ENCODE measurements at places on chromosomes 3 and 15.
A peak's percentile ranks its signal among the peaks of the same experiment; 100 is the strongest.

DNA sequence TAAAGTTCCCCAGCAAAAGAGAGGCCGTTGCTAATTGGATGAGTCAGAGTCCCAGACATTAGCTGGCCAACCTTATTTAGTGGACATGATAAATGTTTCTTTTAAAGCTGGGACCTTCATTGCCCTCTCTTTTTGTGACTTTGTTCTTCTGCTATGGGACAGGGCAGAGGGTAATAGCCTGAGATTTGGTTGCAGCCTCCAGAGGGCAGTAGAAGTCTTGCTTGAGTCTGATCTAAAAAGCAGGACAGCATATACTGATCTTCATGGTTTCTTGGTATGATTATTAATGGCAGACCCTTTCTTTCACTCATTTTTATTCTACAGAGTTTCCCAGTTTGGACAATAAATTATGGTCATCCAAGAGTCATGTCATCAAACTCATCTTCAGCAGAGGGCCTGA lies 25.1 kb upstream of the ZKSCAN7 start:
- no peak for DNase-seq

- DNase-seq: no peak
These were observed 54.4 kb downstream of the DCUN1D1 start for GRCh38 chr3:182925944-182926337.

GRCh38 chr15:76313731-76314130 lies 2.5 kb upstream of the ETFA start:
- no peak for DNase-seq

DNA sequence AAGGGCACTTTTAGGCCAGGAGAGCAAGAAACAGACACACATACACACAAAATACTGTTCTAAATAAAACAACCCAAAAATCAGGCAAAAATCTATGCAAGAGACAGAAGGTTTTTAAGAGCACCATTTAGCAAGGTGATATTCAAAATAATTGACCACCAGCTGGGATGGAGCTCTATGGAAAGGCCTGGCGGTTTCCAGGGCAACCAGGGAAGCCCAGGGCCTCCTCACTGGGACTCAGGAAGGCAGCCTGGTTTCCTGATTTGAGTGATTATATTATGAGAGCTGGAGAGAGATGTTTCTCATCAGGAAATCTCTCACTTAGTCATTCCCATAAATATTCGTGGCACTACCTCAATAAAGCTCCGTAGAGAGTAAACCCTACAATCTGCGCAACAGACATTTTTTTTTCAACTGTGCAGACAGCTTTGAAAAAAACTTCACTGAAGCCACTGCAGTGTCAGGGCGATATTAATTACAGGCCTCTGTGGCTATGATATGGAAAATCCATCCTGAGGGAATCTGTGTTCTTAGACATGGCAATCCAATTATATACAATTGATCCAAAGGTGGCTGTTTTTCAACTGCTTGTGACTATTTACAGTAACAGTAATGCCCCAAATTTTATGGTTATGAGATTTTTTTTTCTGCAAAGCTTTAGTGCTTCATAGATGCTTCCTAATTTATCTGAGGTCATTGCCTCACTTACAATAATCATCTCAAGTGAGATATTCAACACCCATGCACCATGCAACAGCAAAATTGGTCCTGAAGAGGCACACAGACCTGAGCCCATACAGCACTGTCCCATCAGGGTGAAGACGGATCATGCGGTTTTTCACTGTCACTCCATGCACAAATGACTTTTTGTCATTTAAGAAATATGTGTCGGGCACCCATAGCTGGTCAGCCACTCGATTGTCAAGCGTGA lies 152.1 kb downstream of the GABRB3 start:
- no peak for DNase-seq

GRCh38 chr3:40299130-40299720 lies 10.3 kb upstream of the EIF1B start:
- no peak for DNase-seq

DNA sequence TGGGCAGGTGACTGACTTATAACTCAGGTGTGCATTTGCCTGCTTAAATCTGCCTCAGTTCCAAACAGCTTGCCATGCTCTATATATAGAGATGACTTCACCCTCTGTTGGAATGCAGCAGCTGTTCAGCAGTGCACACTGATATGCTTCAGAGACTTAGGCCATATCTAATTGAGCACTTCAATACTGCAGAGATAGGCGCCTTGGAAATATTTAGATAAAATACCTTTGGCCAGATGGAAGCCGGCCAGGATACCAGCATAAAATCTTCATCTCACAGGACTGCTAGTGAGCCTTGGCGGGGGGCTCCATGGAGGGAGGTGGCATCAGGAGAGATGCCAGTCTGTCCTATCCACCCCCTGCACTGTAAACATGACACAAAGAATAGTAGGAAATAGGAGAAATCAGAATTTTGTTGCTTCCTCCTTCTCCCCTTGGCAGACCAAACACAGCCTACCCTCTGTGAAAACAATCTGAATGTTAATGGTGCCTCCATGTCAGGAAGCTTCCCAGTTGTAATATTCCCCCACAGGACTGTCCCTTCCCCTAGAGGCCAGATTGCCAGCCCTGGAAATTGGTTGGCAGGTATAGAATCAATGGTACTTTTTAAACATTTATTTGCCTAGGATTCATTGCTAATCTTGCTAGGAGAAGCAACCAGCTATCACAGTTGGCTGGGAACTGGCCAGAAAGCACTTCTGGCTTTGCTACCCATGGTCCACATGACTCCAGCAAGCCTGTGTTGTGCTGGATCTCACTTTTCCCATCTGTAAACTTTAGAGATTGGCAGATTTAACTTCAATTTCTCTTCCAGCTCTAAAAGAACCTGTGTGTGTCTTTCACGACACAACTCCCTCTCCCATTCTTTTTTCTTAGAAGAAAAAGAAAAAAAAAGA lies 215.5 kb upstream of the KCNMB2 start:
- DNase-seq: no peak

DNA sequence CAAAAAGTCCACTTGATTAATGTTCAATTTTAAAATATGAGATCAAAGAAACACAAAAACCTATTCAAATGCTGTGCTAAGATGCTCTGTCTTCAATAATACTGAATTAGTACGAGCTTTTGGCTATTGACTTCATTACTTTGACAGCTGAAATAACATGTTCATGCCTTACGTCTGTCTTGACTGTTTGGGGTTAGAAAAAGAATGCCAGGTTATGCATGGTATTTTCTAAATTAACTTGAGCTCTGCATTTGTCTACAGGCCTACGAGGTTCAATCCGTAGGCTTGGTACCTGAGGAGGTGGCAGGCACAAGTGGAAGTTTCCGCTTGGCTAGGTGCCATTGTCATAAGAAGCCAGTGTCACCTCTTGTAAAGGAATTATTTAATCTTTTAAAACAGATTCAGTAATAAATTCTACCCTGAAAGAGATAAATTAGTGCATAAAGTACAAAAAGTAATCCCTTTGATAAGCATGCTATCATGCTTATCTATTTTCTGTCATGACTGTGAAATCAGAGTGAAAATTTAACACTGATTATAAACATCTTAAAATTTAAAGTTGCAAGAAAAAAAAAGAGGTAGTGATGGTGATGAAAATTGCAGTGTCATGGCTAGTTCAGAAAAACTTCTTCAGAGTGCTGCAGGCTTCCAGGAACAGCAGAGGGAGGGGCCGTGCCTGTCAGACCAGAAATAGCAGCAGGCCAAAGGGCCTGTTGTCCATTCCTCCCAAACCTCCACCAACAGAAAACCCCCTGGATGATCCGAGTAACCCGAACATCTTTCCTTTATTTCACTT lies 115.7 kb downstream of the ARRDC4 start:
- no peak for DNase-seq

GRCh38 chr3:57298041-57298440 lies 5.6 kb upstream of the ASB14 start:
- no peak for DNase-seq

GRCh38 chr15:49990835-49991545 lies 128.0 kb downstream of the ATP8B4 start:
- DNase-seq: no peak

DNA sequence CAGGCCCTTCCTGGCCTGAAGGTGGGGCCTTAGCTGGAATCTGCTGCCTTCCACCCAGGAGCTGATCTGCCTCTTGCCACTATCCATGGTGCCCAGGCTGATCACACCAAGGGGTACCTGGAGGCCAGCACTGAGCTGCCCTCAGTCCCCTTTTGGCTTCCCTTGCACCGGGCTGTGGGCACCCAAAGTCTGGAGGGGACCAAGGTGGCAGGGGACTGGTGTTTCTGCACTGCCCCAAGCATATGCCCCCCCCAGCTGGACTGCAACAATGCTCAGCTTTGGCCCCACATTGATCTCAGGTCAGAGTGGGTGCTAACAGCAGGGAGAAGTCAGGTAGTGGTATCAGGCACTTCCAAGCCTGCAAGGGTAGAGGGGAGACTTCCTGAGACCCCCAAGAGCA lies 902.6 kb upstream of the EPHA6 start:
- no peak for DNase-seq

DNA sequence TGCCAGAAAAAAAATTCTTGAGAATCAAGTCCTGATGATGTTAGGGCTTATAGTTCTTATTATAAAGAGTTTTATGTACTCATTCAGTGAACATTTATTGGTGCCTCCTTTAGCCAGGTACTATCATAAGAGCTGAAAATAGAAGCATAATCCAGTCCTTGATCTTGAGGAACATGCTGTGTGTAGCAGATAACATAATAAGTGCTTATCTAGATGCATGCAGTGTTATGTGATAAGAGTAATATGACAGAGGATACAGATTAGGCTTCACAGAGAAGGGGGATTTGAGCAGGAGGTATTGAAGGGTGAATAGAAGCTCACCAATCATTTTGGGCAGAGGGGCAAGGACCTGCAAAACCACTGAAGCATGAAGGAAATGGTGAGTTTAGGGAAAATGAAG lies 1.1 kb downstream of the CCR2 start:
- no peak for DNase-seq

GRCh38 chr15:95636107-95636506 lies 694.4 kb upstream of the NR2F2 start:
- DNase-seq: no peak

DNA sequence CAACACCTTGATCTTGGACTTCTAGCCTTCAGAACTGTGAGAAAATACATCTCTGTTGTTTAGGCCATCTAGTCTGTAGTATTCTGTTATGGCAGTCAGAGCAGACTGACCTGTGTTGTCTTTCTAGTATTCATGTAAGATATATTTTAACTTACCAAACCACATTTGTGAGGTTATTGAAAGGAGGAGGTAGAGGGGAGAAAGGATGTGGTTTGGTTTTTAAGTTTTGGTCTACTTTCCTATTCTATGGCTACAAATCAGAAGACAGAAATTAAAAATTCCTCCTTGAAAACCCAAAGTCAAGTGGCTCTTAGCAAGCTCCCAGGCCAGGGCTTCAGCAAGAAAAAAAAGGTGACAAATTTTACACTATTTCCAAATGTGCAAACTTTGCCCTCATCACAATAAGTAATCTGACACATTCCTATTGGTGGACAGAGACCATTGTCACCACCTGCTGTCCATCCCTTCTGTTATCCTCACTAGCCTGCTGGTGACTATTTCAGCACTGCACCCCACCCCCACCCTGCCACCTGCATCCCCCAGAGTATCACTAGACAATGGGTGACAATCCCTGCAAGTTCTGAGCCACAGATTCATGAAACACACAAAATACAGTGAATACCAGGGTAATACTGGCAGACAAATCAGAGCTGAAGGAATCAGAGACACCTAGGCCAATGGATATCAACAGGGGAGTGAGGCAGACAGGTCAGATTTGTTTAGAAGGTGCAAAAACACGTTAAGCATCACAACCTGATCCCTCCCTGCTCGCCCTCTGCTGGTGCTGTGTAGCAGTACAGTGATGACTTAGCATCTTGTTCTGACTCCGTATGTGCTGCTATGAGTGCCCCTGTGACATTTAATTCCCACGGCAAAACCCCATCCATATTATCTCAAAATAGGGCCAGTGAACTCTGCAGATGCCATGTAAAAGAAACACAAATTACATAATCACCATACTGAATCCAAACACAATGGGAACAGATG lies 79.0 kb upstream of the DCLK3 start:
- DNase-seq: peak; percentile 23

DNA sequence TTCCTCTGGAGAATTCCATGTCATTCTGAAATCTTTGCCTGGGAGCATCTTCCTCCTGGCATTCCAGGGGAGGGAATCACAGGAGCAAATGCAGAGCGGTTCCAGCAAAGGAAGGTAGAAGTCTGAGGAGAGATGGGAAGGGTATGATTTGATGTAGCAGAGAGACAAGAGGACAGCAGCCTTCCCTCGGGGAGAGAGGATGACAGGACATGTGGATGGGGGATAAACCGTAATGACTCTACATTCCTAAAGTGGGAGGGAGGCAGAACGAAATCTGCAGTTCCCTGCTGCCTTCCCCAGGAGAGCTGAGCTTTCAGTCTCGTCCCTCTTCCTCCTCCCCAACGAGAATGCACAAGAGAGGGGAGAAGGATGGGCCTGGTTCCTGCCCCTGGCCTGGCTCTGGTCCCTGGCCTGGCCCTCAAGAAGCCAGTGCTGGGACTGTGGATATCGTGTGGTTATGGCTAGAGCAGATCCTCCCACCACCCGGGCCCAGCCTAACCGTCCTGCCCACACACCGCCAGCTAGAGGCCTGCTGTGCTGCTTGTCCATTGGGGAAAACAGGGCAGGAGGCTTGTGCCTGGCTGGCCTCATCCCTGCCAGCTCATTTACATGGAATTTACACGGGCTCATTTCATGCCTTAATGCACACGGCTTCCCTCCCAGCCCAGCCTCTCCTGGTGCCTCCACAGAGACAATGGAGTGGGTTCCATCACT lies 26.6 kb downstream of the SEMA7A start:
- DNase-seq: no peak

DNA sequence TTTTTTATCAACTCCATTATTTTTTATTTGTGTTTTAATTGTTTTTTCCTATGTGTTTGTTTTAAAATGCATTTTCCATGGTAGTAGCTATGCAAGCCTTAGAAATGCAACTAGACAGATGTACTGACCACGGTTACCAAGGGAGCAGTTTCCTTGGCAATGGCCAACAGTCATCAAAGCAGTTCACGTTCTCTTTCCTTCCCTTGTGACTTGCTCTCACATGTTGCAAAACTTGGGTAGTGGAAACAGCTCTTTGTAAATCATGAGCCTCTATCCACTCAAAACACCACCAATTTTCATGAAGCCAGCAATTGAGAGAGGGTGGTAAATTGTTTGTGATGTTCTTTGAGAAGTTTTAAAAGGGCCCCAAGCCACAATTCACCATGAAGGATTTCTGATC lies 499.4 kb upstream of the MDFIC2 start:
- no peak for DNase-seq

GRCh38 chr3:77655396-77655795 lies 615.5 kb downstream of the ROBO2 start:
- DNase-seq: no peak

DNA sequence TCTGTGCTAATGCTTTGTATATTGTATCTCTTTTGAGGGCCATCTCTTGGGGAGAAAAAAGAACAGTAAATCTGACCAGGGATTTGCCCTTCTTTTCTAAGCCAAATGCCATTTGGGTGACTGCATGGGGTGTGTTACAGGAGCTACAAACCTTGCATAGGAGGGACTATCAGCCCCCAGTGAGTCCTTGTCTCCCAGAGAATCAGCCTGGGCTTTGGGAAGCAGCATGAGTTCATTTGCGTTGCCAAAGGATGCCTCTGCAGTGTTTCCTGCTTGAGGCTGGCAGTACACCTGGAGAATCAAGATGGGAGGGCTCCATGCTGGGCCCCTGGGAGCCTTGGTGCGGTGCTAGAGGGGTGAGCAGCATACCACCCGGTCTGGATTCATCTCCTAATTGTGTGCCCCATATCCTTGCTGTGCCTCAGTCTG lies 49.6 kb upstream of the POLG start:
- no peak for DNase-seq
